Liver (tissue), 10 donors: ENCODE measurements at places on chromosomes 3 and 15. TPM values are rescaled to one million over a fixed set of nuclear protein-coding genes. Genes with fewer than 3 reads are reported as not detected.

DNA sequence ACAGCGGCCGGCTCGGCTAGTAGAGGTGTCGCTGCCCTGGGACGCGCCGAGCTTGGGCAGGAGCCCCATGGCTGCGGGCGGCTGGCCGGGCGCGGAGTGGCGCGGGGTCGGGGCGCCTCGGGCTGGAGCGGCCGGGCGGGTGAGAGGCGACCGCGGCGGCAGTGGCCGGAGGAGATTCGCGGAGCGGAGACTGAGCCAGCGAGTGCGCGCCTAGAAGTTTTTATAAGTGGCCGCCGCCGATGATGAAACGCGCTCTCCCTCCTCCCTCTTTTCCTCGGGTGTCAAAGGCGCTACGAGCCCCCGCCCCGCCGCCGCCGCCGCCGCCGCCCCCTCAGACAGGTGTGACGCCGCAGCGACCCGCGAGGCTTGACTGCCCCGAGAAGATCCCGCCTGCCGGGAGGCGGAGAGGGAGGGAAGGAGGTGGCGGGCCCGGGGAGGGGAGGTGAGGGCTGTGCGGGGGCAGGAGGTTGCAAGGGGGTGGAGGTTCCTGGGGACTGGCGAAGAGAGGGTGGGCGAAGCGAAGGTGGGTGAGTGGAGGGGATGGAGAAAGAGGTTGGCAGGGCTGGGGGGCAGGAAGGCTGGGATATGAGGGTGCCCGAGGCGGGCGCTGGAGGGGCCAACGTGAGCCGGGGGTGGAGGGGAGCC is at the start of gene SLCO2A1:
Gene SLCO2A1 (minus strand): TSS at position 192 of the 645 bp plus-strand sequence. CDS start 123 bp downstream, at position 69.
- H3K4me3 ChIP-seq = peak within 1 kb of the TSS; percentile 51
- H3K4me1 ChIP-seq = peaks cover 9% of the 10 kb centered on the region
- H3K27ac ChIP-seq = no peak within 1 kb of the TSS
- no peaks in the 10 kb centered on the region for H3K27me3 ChIP-seq

DNA sequence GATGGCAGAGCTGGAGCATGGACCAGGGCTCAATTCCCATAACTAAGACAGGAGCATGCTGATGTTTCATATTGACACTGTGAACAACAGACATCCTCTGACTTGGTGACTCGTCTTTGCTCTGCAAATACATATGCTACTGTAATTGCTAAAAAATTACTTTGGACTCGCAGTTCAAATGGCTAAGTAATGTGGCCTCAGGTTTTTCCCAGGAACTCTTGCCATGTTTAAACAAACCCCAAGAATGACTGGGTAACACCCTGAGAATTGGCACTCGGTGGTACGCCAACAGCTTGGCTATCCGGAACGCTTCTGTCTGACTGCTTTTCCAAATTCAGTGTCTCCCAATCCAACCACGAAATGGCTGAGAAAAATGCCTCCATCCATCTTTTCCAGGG is 456.7 kb upstream of the THBS1 start:
- no peak for DNase-seq
- H3K4me1 ChIP-seq = no peaks in the 10 kb centered on the region
- no peak overlapping the region for H3K4me3 ChIP-seq
- no peak overlapping the region for H3K27ac ChIP-seq

TMEM44 gene
- total RNA-seq = 3.4 TPM

DNA sequence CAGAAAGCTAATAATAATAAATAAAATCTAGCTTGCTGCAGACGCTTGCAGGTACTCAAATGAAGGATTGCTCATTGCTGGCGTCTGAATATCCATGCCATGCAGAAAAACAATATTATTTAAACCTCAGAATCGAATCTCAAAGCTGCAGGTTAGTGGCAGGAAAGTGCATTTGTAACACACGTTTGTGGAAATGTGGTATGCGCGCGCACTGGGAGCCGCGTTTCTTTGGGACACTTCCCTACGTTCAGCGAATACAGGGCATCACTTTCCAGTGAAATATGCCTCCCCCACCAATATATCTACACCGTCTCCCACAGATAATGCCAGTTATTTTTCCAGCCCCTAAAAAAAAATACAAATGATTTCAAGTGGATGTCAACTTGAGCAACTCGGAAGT is 37.1 kb downstream of the ZIC4 start:
- no peak overlapping the region for H3K4me3 ChIP-seq
- no peak overlapping the region for H3K27ac ChIP-seq
- no peaks in the 10 kb centered on the region for H3K36me3 ChIP-seq
- H3K27me3 ChIP-seq = peaks cover 7% of the 10 kb centered on the region

EFHB gene
- 0.37 TPM for total RNA-seq

- H3K36me3 ChIP-seq = no peaks in the 10 kb centered on the region
- no peaks in the 10 kb centered on the region for H3K4me1 ChIP-seq
- no peak overlapping the region for H3K27ac ChIP-seq
- DNase-seq = no peak
- no peak overlapping the region for H3K4me3 ChIP-seq
Measured at GRCh38 chr3:131608741-131609140, 106.0 kb upstream of the MRPL3 start.

ADAMTSL3 gene
- 7.1 TPM for total RNA-seq

DNA sequence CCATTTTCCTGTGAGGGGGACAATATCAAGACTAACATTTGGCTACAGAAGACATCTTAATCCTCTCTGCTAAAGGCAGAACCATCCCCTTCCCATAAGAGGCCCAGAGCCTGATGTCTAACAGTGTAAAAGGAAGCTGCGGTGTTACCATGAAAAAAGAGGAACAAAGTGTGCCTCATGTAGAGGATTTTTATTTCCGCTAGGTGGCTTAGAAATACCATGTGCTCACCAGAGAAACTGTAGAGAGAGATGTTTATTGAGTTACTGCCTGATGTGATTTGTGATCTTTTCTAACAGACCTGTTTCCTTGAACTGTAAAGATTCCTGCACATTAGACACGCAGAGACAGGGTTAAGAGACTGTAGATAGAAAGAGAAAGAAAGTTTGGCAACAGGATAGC is 22.0 kb downstream of the OR5H15 start:
- no peaks in the 10 kb centered on the region for H3K4me1 ChIP-seq
- no peak overlapping the region for H3K4me3 ChIP-seq
- H3K27me3 ChIP-seq = no peaks in the 10 kb centered on the region
- H3K36me3 ChIP-seq = no peaks in the 10 kb centered on the region
- no peak for DNase-seq
- no peak overlapping the region for H3K27ac ChIP-seq

- peak; percentile 23 for DNase-seq
- H3K36me3 ChIP-seq = no peaks in the 10 kb centered on the region
- no peaks in the 10 kb centered on the region for H3K27me3 ChIP-seq
- no peak overlapping the region for H3K4me3 ChIP-seq
Measured at GRCh38 chr3:13709706-13710105, 160.8 kb downstream of the FBLN2 start.

CP gene
- total RNA-seq = 1,748 TPM

PTPRG gene
- total RNA-seq = 11.2 TPM

GRCh38 chr3:12318758-12319621 is 30.1 kb downstream of the PPARG start:
- no peaks in the 10 kb centered on the region for H3K36me3 ChIP-seq
- H3K27me3 ChIP-seq = no peaks in the 10 kb centered on the region
- no peak overlapping the region for H3K27ac ChIP-seq
- DNase-seq = no peak
- H3K4me1 ChIP-seq = peaks cover 6% of the 10 kb centered on the region

DNA sequence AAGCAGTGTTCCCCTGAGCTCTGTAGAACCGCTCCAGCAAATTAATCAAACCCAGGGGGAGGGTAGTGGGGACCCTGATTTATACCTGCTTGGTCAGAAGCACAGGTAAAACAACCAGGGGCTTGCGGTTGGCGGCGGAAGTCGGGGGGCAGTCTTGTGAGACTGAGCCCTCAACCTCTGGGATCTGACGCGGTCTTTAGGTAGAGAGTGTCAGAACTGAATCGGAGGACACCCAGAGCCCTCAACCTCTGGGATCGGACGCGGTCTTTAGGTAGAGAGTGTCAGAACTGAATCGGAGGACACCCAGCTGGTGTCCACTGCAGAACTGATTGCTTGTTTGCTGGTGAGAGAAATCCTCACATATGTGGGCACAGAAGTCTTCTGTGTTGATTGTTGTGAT is 12.9 kb upstream of the PAQR5 start:
- peaks cover 1% of the 10 kb centered on the region for H3K4me1 ChIP-seq
- H3K36me3 ChIP-seq = no peaks in the 10 kb centered on the region
- H3K27me3 ChIP-seq = no peaks in the 10 kb centered on the region
- H3K27ac ChIP-seq = no peak overlapping the region
- H3K4me3 ChIP-seq = no peak overlapping the region

DNA sequence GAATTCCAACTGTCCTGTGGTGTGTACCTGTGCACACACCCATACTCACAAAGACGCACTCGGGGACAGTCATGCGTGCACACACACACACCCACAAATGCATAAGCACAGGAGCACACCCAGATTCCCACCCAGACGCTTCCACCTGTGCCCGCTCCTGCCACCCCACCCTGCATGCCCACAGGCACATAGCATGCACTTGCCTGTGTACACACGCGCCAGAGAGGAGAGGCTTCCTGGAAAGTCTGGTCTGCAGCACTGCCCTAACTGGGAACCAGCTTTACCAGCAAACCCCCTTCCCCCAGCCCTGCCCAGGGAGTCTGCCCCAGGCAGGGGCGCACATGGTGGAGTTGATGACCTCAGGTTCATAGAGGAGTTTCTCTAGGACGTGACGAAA is 246.2 kb downstream of the UACA start:
- H3K4me3 ChIP-seq = no peak overlapping the region
- H3K27ac ChIP-seq = no peak overlapping the region
- no peaks in the 10 kb centered on the region for H3K4me1 ChIP-seq
- no peak for DNase-seq

GRCh38 chr3:11513817-11514135 is 129.9 kb downstream of the VGLL4 start:
- H3K36me3 ChIP-seq = no peaks in the 10 kb centered on the region
- H3K4me3 ChIP-seq = no peak overlapping the region
- peaks cover 3% of the 10 kb centered on the region for H3K4me1 ChIP-seq
- H3K27ac ChIP-seq = peak overlapping the region; percentile 31

- no peaks in the 10 kb centered on the region for H3K27me3 ChIP-seq
- no peak overlapping the region for H3K27ac ChIP-seq
- no peaks in the 10 kb centered on the region for H3K36me3 ChIP-seq
- no peaks in the 10 kb centered on the region for H3K4me1 ChIP-seq
Measured at GRCh38 chr3:14847613-14848541, 29.1 kb downstream of the FGD5 start.

GRCh38 chr3:132615881-132616280 is 18.8 kb downstream of the ACKR4 start:
- no peaks in the 10 kb centered on the region for H3K27me3 ChIP-seq
- no peak for DNase-seq
- H3K27ac ChIP-seq = no peak overlapping the region
- no peak overlapping the region for H3K4me3 ChIP-seq
- H3K4me1 ChIP-seq = no peaks in the 10 kb centered on the region

GATA2 gene
- total RNA-seq = 2.8 TPM

DNA sequence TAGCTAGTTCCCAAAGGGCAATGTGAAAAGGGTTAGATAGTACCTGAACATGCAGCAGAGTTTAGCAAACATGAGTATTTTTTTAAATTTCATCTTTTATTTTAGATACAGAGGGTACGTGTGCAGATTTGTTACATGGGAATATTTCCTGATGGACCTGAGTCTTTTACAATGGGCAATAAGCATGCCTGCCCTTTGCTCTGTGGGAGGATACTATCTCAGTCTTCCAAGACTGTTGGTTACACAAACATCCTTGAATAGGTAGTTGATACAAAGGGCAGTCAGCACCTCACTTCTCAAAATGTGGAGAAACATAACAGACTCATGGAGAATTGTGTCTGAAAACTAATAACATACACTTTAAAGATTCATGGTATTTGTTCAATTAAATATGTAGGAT is 103.3 kb downstream of the GOLIM4 start:
- no peaks in the 10 kb centered on the region for H3K4me1 ChIP-seq
- no peaks in the 10 kb centered on the region for H3K27me3 ChIP-seq
- H3K36me3 ChIP-seq = no peaks in the 10 kb centered on the region
- no peak overlapping the region for H3K27ac ChIP-seq
- DNase-seq = no peak

GRCh38 chr3:23826382-23827064 is 20.8 kb downstream of the UBE2E1 start:
- no peak for DNase-seq
- H3K27ac ChIP-seq = no peak overlapping the region
- H3K4me1 ChIP-seq = peaks cover 8% of the 10 kb centered on the region
- no peaks in the 10 kb centered on the region for H3K36me3 ChIP-seq
- H3K27me3 ChIP-seq = no peaks in the 10 kb centered on the region

GRCh38 chr3:194250098-194251002 is 100.8 kb downstream of the CPN2 start:
- H3K27me3 ChIP-seq = no peaks in the 10 kb centered on the region
- no peaks in the 10 kb centered on the region for H3K36me3 ChIP-seq
- peak overlapping the region; percentile 76 for H3K27ac ChIP-seq

- H3K36me3 ChIP-seq = no peaks in the 10 kb centered on the region
- no peaks in the 10 kb centered on the region for H3K27me3 ChIP-seq
- DNase-seq = no peak
- no peaks in the 10 kb centered on the region for H3K4me1 ChIP-seq
Measured at GRCh38 chr3:71495708-71496472, 87.6 kb downstream of the FOXP1 start.

DNA sequence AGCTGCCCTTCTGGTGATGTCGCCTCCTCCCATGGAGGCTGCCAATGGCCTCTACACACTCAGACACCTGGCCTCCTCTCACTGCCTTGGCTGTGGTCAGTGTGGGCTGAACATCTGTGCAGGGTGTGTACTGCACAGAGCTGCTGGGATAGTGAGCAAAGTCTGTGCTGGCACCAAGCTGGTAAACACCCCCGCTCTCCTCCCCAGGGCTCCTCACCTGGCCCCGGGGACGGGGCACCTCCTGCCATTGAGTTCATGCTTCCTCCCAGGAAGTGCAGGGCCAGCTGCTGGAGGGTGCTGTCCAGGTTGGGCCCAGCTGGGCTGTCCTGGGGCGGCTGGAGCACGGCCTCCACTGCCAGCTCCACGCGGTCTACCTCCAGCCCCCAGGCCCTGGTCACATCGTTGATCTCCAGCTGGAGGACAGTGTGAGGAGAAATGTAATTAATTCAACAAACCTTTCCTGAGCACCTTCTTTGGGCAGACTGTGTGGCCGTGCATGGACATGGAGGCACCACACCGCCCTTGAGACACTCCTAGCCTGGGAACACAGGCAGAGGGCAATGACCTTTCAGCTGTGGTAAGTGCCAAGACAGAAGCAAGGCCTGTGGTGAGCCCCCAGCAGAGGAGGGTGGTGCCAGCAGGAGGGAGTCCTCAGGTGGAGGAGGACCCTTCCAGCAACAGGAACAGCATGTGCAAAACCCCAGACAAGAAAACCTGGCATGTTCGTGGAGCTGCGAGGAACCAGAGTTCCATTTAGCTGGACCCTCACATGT is 6.8 kb downstream of the STOML1 start:
- no peaks in the 10 kb centered on the region for H3K27me3 ChIP-seq
- no peaks in the 10 kb centered on the region for H3K4me1 ChIP-seq
- DNase-seq = no peak
- no peak overlapping the region for H3K4me3 ChIP-seq
- H3K36me3 ChIP-seq = no peaks in the 10 kb centered on the region
- no peak overlapping the region for H3K27ac ChIP-seq

- H3K4me1 ChIP-seq = no peaks in the 10 kb centered on the region
- H3K27me3 ChIP-seq = no peaks in the 10 kb centered on the region
- no peak overlapping the region for H3K4me3 ChIP-seq
Measured at GRCh38 chr3:175737646-175738572, 878.8 kb downstream of the NAALADL2 start.

CHST2 gene
- 48.7 TPM for total RNA-seq

CMTM7 gene
- 4.3 TPM for total RNA-seq

CASR gene
- total RNA-seq = 0.05 TPM

- no peaks in the 10 kb centered on the region for H3K4me1 ChIP-seq
- DNase-seq = no peak
- no peaks in the 10 kb centered on the region for H3K36me3 ChIP-seq
- no peak overlapping the region for H3K4me3 ChIP-seq
- H3K27ac ChIP-seq = no peak overlapping the region
Measured at GRCh38 chr3:14460342-14461005, 58.1 kb downstream of the SLC6A6 start.

GASK1A gene
- total RNA-seq = 0.79 TPM
